ENCODE measurements at places on chromosomes 7 and 10.

DNA sequence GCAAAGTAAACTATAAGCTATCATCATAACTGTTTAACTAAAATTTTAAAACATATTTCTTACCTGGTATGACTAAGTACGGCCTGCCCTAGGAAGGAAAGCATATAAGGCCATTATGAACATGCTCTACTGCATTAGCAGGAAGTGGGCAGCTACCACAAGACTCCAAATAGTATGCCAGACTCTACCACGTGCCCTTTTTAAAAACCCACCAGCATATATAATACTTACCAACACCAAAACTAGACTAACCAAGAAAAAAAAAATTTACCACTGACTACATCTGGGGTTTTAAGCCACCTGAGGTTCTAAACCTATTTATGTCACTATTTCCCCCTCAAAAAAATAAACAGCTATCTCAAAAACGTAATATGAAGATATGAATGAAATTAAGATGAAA is 30.1 kb downstream of the NUDCD3 start:
- DNase-seq = peak; percentile 97

- no peak for DNase-seq
Observed at GRCh38 chr10:95279042-95279820, 11.6 kb downstream of the PDLIM1 start.

DNA sequence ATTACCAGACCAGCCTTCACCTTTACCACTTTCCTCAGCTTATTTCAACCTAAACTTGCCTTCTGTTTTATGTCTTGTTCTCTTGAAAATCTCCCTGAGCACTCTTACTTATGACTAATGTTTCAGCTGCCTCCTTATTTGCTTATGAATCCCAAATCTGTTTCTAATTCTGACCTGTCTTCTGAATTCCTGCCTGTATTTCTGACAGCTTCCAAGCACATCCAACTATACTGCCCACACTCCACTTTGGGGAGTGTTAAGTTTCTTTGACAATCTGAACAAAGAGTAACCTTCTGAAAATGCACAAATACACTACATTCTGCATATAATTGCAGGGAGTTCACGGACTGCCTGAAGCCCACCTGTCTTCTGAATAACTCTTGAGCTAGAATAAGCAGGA is 48.7 kb downstream of the ARMC3 start:
- DNase-seq = no peak

DNA sequence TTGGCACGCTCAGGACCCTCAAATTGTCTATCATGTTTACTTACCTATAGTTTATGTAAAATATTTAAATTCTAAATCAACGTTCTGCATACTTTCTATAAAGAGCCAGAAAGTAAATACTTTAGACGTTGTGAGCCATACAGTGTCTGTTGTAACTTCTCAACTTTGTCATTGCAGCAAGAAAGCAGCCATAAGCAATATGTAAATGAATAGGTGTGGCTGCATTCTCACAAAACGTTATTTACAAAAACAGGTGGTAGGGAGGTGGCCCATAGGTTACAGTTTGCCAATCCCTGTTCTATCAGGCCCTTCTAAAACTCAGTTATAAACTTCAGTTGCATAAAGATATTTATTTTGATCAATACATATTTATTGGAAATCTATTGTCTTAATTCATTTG is 12.1 kb upstream of the NPY start:
- no peak for DNase-seq

DNA sequence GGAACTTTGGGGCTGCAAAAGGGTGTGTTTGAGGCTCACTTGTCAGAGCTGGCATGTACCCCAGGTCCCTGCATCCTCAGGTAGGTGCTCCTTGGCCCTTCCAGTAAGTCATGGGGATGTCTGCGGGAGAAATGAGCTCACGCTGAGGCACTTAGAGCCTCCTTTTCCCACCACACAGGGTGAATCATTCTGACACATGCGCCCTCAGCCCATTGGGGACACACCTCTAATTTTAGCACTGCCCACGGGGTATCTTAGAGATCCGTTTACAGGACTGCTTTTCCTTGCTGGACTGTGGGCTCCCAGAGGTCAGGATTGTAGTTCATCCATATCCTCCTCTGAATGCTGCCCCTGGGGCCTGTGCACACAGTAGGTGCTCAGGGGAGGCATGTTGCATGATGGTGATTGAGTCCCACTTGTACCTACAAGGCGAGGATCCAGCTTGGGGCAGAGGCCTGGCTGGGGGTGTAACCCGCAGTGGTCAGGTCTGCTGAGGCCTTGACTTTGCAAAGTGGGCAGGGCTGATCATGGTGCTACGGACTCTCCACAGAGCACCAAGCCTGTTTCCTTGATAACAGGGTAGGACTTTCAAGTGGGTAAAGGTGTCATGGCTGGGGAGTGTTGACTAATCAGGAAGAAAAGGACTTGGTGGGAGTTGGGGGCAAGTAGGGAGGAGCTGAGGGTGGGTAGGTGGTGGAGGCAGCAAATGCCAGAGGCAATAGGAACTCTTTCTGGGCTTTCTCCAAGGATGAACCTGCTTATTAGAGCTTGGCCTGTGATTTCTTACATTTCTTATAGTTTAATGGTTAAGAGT is 5.8 kb downstream of the TSPAN15 start:
- DNase-seq = no peak
